ENCODE measurements at places on chromosomes 6 and 20. TPM values are rescaled to one million over a fixed set of nuclear protein-coding genes. Genes with fewer than 3 reads are reported as not detected.

The GCNT2 gene
- total RNA-seq = 12.5 TPM

The PNLDC1 gene
- total RNA-seq = 0.22 TPM

The DDX43 gene
- total RNA-seq = not detected

The NTSR1 gene
- 0.36 TPM for total RNA-seq

The LINC00237 gene
- 0.47 TPM for total RNA-seq

The GTSF1L gene
- not detected for total RNA-seq

The FAXC gene
- 24.5 TPM for total RNA-seq

The SCGN gene
- 18.9 TPM for total RNA-seq

The DEFB132 gene
- total RNA-seq = 0.63 TPM

The FNDC1 gene
- total RNA-seq = 0.13 TPM

The LY6G6F gene
- not detected for total RNA-seq

The PSMF1 gene
- 46.8 TPM for total RNA-seq

The EPPIN gene
- 0.26 TPM for total RNA-seq

The GABRR1 gene
- total RNA-seq = not detected

The SEMG1 gene
- not detected for total RNA-seq

The ACTL10 gene
- total RNA-seq = 1.1 TPM

The BTN3A1 gene
- total RNA-seq = 25.3 TPM

The OOEP gene
- total RNA-seq = not detected

The TGM3 gene
- 0.17 TPM for total RNA-seq

The SPATA25 gene
- 2.7 TPM for total RNA-seq

The SDCBP2 gene
- 2.2 TPM for total RNA-seq

The NUDT3 gene
- 58.5 TPM for total RNA-seq

The C20orf96 gene
- total RNA-seq = 8.1 TPM

The ZSCAN12 gene
- 10.8 TPM for total RNA-seq

The ATP6V1G2 gene
- 84.0 TPM for total RNA-seq

The TP53RK gene
- 25.1 TPM for total RNA-seq

The RIMS4 gene
- 3.3 TPM for total RNA-seq

The KDM1B gene
- 17.6 TPM for total RNA-seq

The MEI4 gene
- total RNA-seq = 0.07 TPM

The APOM gene
- total RNA-seq = 3.8 TPM

The MPC1 gene
- total RNA-seq = 49.6 TPM

The CST2 gene
- not detected for total RNA-seq

The BPIFA1 gene
- not detected for total RNA-seq

The C6orf118 gene
- total RNA-seq = 21.2 TPM

The CCHCR1 gene
- total RNA-seq = 27.2 TPM

The PPP1R3D gene
- 7.9 TPM for total RNA-seq

The TBP gene
- 16.3 TPM for total RNA-seq

The PEDS1 gene
- 6.9 TPM for total RNA-seq

The HMGN3 gene
- total RNA-seq = 86.9 TPM

The CST4 gene
- total RNA-seq = not detected

The HLA-DMB gene
- 1.7 TPM for total RNA-seq

The IRF4 gene
- 0.14 TPM for total RNA-seq

The CDSN gene
- not detected for total RNA-seq

The RAB44 gene
- 0.07 TPM for total RNA-seq

The ASF1A gene
- 28.2 TPM for total RNA-seq

The SNAP25 gene
- total RNA-seq = 85.4 TPM

The MPIG6B gene
- 1.1 TPM for total RNA-seq

Measured in motor neuron (in vitro differentiated cells).